ENCODE measurements at places on chromosomes 3 and 15.

DNA sequence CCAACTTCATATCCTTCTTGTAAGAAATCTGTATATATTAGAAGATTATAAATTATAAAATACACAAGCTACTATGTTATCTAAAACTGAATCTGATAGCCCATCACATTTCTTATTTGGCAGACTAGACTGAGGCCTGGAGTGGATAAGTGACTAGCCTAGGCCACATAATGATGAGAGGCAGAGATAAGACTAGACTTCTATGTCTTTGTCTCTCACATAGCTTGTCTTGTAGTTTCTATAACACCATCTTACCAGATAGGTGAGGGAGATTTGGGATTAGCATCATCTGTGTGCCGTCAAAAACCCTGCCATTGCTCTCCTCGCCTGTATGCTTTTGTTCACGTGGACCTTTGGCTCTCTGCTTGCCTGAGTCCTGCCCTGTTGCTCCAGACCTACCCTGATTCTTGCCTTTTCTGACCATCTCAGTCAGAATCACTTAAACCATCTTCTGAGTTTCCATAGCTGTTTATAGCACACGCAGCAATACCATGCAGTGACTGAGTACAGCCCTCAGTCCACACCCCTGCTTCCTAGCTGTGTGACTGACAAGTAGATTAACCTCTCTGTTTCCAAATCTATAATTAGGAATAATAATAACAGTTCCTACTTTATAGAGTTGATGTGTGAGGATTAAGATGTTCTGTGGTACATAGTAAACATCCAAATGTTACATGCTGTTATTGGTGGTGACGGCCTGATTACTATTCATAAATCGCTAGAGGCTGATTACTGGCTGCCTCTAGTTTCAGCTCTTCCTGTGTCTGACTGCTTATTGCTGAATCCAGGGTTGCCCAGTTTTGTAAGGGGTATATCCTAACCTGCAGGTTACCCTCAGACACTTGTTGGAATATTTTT lies 49.7 kb downstream of the PDE8A start:
- DNase-seq = no peak

GRCh38 chr3:31559872-31560534 lies 27.3 kb downstream of the STT3B start:
- DNase-seq = no peak

GRCh38 chr15:38254051-38254883 lies 1.6 kb downstream of the SPRED1 start:
- DNase-seq = no peak

- no peak for DNase-seq
Observed at GRCh38 chr15:51260202-51260601, 78.2 kb downstream of the CYP19A1 start.

GRCh38 chr3:110413266-110413665 lies 658.4 kb upstream of the NECTIN3 start:
- no peak for DNase-seq

GRCh38 chr15:26516102-26516980 lies 256.5 kb downstream of the GABRB3 start:
- DNase-seq = no peak

DNA sequence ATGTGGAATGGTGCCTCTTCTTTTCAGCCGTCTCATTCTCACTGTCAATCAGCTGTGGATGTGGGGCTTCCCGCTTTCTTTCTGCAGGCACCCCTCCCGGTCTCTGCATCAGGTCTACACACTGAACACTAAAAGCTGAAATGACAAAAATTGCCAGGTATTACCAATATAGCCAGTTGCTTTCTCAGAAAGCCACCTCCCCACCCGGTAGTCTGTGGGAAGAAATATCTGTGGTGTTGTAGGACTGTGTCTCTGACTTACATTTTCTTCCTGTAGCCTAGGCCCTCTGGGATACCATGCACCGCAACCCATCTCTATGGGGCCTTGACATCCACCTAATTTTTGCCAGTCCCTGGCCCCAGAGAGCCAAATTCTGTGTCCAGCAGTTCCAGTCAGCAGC lies 19.2 kb upstream of the EPHB1 start:
- no peak for DNase-seq

- DNase-seq = no peak
Observed at GRCh38 chr15:67458331-67459029, 62.5 kb upstream of the C15orf61 start.

- no peak for DNase-seq
Observed at GRCh38 chr3:186569779-186570095, 783 bp upstream of the DNAJB11 start.

DNA sequence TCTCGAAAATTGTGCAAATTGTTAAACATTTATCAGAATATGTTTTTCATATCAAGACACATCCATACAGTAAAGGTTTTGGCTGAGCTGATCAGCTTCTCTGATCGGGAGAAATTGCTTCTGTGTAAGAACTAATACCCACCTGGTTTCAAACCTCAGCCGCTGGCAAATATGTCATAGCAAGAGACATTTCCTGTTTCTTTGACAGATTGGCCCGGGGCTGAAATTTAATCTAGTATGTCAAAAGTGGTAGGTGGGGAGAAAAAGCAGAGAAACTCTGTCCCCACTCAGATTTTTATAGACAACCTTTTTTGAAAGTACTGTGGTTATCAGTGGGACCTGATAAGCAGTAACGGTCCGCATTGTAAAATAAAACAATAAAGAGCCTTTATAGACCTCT lies 88.8 kb upstream of the SLC24A5 start:
- DNase-seq = no peak

GRCh38 chr3:144085964-144086363 lies 114.3 kb downstream of the DIPK2A start:
- no peak for DNase-seq

GRCh38 chr15:25847051-25847450 lies 16.1 kb downstream of the ATP10A start:
- DNase-seq = no peak

GRCh38 chr15:52673734-52674133 lies 5.5 kb downstream of the ATOSA start:
- DNase-seq = no peak

GRCh38 chr15:70321172-70321819 lies 223.6 kb upstream of the TLE3 start:
- no peak for DNase-seq

DNA sequence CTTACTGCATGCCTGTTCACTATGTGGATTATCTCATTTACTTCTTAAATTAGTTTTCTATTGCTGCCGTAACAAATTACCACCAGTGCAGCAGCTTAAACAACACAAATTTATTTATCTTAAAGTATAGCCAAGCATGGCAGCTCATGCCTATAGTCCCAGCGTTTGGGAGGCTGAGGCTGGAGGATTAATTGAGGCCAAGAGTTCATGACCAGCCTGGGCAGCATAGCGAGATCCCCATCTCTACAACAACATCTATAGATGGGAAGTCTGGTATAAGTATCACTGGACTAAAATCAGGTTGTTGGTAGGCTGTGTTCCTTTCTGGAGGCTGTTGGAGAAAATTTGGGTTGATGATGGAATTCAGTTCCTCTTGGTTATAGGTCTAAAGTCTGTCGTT lies 5.1 kb downstream of the SLC2A2 start:
- DNase-seq = no peak

GRCh38 chr3:159937561-159938166 lies 51.0 kb upstream of the IL12A start:
- DNase-seq = no peak

DNA sequence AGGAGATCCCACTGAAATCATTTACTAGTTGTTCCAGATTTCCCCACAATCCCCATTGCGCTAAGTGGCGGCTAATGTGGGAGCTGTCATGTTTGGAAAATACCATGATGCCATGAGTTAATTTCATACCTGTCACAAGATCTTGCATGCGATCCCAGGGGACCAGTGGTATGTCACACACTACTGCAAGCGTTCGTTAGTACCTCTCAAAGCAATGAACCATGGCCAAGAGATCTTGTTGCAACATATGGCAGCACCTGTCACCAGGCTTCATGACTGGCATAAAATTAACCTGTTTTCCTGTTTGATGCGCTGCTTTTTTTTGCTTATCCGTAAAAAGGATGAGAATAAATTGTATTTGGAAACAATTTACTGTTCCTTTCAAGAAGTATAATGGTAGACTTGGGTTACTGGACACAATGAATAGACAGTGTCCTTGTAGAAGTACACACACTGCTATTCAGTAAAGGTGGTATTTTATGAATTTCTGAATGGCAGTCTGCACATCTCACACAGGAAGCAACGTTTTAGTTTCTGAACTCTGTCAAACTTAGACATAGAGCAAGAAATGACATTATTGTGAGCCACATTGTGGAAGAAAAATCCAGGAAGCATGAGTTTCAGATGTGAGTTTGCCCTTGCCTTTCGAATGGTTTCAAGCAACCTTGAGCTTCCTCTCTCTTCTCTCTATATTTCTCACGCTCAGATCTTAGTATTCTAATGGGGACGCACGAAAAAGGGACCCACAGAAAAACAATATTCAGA lies 81.9 kb downstream of the CHL1 start:
- DNase-seq = no peak

DNA sequence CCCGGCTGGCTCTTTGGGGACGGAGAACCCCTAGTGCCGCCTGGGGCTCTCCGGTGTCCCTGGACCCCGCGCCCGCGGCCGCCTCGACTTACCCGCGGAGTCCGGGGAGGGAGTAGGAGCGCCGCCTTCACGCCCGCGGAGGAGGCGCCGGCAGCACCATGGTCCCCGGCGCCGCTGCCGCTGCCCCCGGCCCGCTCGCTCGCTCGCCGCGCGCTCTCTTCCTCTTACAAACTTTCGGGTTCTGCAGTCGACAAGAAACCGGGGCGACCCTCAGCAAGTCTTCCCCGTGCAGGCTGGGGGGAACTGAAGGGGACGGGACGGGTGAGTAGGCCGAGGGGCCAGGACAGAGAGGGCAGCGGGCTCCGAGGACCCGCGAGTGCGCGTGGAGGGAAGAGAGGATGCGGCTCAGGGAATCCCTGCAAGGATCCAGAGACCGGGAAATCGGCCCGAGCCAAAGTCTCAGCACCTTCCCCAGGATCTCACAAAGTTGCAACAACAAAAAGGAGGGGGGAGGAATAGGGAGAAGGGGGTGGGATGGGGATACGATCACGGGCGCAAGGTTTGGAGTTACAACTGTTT lies 2.0 kb downstream of the FOXP1 start:
- DNase-seq = no peak

DNA sequence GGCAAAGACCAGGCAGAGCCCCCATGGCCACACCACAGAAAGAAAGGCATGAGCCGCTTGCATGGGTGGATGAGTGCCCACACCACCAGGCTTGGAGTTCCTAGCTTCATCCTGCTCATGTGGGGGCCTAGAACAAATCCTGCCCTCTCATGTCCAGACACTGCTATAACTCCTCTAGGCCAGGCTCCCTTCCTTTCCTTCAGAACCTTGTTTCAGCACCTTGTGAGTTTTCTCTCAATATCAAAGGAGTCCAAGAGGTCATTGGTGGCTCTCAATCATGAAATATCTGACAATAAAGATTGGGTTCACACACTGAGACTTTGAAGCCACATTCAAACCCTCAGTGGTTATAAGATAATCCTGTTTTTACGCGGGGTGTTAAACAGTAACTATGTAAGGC lies 12.7 kb downstream of the SLC6A20 start:
- no peak for DNase-seq

DNA sequence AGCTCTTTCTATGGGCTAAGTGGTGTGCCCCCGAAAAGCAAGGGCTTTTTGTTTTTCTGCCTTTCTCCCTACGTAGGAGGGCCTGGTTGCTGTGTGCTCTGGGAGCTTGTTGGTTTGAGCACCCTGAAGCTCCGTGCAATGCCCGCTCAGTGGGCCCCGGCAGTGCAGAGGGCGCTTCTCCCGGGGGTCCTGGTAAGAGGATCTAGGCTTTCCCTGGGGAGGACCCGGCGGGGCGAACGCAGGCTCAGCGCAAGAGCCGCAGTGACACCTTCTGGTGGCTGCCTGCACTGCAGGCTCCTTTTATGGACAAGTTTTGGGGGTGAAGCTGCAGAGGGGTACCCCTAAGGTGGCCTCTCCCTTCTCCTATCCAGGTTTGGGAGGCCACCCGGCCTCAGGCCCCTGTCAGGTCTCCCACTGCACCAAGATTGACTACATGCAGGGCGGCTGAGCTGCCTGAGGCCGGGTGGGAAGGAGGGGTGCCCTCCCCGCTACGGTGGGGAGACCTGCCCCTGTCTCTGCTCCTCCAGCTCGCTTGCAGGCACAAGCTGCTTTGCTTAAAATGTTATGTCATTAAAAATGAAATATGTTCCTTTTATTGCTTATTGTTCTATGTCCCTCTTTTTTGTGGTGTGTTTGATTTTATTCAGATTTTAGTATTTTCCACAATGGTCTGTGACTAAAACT lies 387.9 kb downstream of the GABRG3 start:
- DNase-seq = peak; percentile 0

DNA sequence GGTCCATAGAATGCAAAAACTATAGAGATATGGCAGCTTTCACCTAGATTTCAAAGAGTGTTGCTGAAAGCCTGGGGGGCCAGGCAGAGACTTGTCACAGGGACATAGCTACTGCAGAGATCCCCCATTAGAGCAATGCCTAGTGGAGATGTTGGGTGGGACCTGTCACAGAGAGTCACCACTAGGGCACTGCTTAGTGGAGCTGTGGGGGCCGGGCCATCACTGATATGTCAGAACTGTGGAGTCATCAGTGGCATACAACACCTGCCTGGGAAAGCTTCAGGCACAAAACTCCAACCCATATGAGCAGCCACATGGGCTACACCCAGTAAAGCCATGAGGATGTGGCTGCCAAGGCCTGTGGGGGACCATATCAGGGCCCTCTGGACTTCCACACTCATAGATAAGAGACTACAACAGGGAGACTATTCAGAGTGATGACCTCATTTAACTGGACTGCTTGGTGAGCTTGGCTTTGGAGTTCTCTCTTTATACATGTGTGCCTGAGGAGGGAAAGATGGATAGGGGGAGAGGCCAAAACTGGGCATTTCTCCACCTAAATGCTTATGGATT lies 176.3 kb downstream of the ZNF621 start:
- DNase-seq = no peak

DNA sequence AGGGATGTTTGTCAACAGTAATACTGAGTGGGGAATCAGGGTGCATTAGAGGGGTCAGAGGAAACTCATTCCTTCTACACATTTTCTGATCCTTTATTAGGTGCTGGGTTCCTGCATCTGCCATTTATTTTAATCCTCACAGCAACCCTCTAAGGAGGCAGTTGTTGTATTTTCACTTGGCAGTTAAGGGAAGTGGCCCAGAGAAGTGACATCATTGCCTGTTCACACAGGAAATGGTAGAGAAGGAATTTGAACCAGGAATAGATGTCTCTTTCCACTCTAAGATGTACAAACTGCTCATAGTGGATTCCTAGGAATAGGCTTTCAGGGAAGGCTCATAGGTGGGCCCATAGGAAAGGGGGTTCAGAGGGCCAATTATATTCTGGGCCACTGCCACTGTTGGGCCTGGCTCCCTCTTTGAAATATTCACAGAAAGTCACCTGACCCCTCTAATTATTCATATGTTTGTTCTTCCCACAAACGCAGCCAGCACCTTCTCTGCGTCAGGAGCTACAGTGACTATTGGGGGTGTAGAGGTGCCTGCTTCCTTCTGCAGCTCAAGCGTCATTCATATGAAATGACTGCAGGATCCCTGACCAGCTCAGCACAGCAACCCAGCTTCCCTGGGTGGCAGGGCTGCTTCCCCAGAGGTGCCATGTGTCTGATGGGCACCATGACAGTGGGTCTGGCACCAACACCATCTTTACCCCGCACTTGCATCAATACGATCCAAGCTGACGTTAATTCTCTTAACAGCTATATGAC lies 163.9 kb upstream of the SMAD3 start:
- no peak for DNase-seq

GRCh38 chr3:157069846-157070677 lies 89.9 kb downstream of the CCNL1 start:
- DNase-seq = no peak

GRCh38 chr3:10292505-10293419 lies at the start of gene GHRL:
TSS of gene GHRL (minus strand) at chr3:10292947. CDS start at chr3:10290180, 2,767 bp downstream.
- no peak for DNase-seq

- no peak for DNase-seq
Observed at GRCh38 chr3:13404626-13405452, 15.3 kb downstream of the NUP210 start.

Measured in stimulated activated CD8-positive, alpha-beta memory T cell treated with anti-CD3 and anti-CD28 coated beads, Interleukin-7, amount 100 ng/mL, for 48 hours (primary cell).